ENCODE measurements at places on chromosomes 16 and 17.

GRCh38 chr17:27496437-27496943 is 40.2 kb downstream of the KSR1 start:
- DNase-seq: no peak

- no peak for DNase-seq
These were observed 20.2 kb upstream of the OR3A1 start for GRCh38 chr17:3318336-3318735.

GRCh38 chr16:46947900-46948547 is 25.4 kb downstream of the DNAJA2 start:
- peak; percentile 33 for DNase-seq

DNA sequence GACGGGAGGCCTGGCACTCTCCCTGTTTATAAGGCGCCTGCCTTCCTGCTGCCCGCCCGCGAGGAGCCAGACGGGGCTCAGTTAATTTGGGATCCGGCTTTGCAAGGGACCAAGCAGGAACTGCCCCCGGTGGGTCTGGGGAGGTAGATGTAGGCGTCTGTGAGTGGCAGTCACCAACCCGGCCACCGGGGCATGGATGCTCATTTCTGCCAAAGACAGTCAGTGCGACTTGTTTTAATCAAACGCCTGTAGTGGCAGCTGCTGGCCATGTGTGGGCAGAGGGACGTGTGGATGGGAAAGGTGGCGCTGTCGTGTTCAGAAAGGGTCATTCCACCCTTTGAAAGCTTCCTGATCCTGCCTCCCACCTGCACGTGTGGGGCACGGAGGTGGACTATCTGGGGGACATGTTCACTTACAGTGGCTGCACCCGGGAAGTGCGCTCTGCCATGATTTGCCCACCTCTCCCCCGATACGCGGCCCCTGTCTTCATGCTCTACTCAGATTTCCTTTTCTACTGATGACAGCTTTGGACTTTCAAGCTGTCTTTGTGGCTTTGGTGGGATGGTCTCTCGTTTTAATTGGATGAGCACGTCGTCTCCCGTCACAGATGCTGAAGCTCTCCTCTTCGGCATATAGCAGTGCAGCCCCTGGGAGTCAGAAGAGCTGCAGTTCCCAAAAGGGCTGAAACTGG is 60.3 kb upstream of the CIBAR2 start:
- DNase-seq: no peak

Measured in naive B cell (primary cell).